Globus pallidus (tissue), 1 donor: ENCODE measurements at places on chromosomes 4 and X.

- DNase-seq, result no peak
Measured at GRCh38 chr4:20486433-20486832, 213.8 kb upstream of the PACRGL start.

DNA sequence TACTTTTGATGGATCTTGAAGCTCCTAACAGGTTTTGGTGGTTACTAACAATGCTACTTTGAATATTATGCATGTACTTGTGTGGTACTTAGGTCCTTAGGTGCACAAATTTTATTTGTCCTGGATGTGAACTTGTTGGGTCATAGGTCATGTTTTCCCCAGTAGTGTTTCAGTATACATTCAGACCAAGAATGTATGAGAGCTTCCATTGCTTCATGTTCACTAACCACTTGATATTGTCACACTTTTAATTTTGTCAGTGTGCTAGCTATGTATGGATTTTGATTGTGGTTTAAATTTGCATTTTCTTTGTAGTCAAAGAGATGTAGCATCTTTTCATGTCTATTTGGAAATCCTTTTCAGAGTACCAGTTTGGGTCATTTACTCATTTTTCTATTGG lies 32.2 kb downstream of the CLCN3 start:
- no peak for DNase-seq

- DNase-seq, result no peak
Measured at GRCh38 chr4:115852767-115853091, 739.3 kb upstream of the NDST4 start.

DNA sequence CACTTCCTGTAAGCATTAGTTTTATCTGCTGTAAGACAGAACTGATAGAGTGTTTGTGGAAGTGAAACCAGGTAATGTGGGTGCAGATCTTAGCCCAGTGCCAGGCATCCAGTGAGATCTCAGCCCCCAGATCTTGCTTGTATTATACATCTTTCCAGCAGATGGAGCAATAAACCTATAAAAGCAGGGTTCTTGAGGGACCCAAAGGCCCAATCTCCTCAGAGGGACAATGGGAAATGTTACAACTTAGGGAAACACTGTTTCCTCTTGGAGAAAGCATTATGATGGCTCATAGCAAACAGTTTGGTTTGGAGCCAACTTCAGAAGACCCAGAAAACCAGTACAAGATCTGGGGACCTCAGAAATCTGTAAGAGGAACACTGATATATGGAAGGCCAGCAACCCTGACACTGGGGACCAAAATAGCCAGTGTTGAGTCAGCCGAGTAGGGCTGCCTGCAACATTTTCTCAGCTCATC lies 206.3 kb downstream of the SLC7A11 start:
- peak; percentile 71 for DNase-seq

DNA sequence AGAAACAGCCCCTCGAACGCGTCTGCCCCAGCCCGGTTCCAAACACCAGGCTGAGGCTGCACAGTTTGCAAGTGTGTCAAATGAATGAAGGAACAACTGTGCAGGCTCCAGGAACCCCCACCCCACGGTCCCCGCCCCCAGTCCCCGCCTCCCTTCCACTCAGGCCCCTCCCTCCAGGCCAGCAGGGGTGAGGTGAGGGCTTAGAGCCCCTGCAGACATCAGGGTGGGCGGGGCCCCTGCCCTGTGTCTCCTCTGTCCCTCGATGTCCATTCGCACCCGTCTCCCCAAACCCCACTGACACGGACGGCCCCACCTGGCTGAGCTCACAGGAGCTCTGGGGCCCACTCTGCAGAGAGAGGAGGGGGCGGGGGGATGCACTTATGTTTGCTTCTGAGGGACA lies 28.5 kb downstream of the TACC3 start:
- DNase-seq, result no peak
